ENCODE measurements at places on chromosomes 4 and X.
A peak's percentile ranks its signal among the peaks of the same experiment; 100 is the strongest.

- DNase-seq, result no peak
These were observed 27.7 kb upstream of the ACSL1 start for GRCh38 chr4:184853436-184853835.

DNA sequence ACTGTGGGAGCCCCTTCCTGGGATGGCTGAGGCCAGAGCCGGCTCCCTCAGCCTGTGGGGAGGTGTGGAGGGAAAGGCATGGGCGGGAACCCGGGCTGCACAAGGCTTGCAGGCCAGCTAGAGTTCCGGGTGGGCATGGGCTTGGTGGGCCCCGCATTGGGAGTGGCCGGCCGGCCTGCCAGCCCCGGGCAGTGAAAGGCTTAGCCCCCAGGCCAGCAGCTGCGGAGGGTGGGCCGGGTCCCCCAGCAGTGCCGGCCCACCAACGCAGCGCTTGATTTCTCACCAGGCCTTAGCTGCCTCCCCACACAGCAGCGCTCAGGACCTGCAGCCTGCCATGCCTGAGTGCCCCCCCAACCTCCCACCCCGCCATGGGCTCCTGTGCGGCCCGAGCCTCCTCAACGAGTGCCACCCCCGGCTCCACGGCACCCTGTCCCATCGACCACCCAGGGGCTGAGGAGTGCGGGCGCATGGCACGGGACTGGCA lies 78.0 kb downstream of the COX7B2 start:
- no peak for DNase-seq

- no peak for DNase-seq
These were observed 126.1 kb downstream of the MAD2L1 start for GRCh38 chr4:119940557-119940956.

DNA sequence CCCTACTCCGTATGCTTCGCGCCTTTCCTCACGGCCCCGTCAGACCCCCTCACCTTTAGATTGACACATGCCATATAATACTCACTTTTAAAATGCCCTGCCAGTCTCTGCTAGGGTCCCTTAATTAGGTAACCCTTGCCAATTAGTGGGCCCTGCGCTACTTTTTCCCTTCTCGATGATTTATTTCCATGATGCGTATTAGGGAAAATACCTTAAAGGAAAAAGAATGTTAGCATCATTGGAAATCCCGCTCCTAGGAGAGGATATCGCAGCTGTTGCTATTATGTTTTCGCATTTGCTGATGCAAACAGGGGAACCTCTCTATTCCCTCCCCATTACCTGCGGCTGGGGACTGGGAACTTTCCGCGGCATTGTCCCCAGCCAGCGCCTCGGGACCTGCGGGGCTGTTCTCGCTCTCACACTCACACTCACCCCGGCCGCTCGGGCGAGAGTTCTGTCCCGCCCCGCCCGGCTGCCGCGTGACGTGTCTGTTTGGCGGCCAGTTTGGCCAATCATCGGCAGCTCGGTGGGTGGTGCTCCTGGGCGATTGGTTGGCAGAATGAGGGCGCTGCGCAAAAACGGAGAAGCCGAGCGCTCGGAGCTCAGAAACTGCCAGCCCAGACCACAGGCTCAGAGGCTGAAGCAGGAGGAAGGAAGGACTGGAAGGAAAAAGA lies at the start of gene PCDH10:
Gene PCDH10, plus strand, starts transcription at position 605 of the 674 bp plus-strand sequence. CDS start 847 bp downstream, outside the sequence.
- peak; percentile 95 for DNase-seq

DNA sequence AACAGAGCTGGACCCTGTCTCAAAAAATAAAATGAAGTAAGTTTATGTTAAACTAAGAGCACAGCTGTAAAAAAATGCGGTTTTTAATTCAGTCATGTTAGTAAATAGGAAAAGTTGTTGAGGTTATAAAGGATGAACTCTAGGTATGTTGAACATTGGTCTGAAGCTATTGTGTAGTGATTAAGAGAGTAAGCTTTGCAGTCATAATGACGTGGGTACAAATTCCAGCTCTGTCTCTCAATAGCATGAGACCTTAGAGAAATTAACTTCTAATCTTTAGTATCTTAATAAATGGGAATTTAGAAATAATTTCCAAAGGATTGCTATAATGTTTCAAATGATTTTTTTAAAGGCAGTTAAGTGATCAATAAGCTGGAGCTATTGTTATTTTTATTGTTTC lies 2.9 kb upstream of the YTHDC1 start:
- DNase-seq, result no peak

DNA sequence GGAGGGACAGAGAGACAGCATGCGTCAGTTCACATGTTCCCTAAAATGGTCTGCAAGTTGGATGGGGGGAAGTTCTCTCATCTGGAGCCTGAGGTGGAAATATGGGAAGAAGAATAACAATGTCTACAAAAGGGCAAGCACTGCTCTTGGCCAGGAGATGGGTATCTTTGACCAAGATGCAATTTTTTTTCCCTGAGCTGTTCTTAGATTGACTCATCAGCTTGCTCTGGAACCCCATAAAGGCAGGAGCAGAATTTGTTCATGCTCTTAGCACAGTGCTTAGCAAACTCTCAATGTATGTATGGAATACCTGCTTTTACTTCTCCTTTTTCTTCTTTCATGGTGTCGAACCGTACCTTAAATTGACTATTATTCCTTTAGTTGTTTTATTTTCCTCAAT lies 90.5 kb upstream of the ZNF827 start:
- peak; percentile 26 for DNase-seq

- DNase-seq, result no peak
These were observed 272.5 kb downstream of the PTTG2 start for GRCh38 chr4:38232741-38233140.

GRCh38 chr4:66736606-66737005 lies 808.7 kb downstream of the CENPC start:
- DNase-seq, result no peak

DNA sequence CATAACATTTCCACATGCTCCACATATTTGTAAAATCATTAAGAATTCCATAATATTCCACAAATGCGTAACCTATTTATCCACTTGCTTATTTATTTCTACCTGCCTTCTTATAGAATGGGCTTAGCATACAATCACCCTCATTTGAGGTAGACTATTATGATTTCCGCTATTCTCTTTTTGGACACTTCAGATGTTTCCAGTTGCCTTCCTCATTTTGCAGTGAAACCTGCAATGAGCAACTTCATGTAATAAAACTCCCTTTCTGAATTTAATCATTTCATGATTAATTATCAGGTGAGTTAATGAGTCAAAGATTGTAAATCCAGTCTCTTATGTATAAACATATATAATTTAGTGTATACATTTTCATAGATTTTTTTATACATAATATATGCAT lies 58.0 kb downstream of the PPP3CA start:
- no peak for DNase-seq

GRCh38 chrX:46912098-46912602 lies at the start of gene JADE3:
TSS of gene JADE3 (plus strand) at chrX:46912421. CDS start at chrX:46984895, 72,474 bp downstream.
- peak; percentile 67 for DNase-seq

DNA sequence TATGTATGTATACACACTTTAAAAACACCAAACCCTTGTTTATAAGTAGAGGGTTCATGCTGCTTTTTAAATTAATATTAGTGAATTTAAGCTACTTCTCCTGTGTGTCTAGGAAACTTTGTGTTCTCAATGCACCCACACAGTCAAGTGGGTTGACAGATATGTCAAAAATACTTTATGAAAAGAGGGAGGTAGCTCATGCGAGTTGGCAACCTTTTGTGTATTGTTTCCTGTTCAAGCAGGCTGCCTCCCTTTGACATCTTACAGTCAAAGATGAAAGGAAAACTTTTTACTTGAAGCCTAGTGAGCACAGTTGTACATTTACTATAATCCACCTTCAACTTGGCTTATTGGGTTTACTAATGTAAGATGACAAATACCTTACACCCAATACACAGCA lies 218.4 kb downstream of the KLHL13 start:
- DNase-seq, result no peak

GRCh38 chr4:142850478-142850877 lies 4.4 kb upstream of the INPP4B start:
- no peak for DNase-seq

- DNase-seq, result no peak
These were observed 1068.4 kb downstream of the PCDH18 start for GRCh38 chr4:136463941-136464340.

GRCh38 chrX:78075787-78076389 lies 28.2 kb upstream of the PGK1 start:
- no peak for DNase-seq

DNA sequence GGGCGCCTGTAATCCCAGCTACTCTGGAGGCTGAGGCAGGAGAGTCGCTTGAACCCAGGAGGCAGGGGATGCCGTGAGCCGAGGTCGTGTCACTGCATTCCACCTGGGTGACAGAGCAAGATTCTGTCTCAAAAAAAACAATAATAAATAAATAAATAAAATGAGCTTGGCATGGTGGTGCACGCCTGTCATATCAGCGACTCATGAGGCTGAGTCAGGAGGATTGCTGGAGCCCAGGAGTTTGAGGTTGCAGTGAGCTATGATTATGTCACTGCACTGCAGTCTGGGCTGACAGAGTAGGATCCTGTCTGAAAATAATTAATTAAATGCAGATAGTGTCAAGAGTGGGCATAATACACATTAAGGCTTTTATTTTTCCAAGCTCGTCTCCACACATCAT lies 77.5 kb downstream of the DHRSX start:
- peak; percentile 49 for DNase-seq

DNA sequence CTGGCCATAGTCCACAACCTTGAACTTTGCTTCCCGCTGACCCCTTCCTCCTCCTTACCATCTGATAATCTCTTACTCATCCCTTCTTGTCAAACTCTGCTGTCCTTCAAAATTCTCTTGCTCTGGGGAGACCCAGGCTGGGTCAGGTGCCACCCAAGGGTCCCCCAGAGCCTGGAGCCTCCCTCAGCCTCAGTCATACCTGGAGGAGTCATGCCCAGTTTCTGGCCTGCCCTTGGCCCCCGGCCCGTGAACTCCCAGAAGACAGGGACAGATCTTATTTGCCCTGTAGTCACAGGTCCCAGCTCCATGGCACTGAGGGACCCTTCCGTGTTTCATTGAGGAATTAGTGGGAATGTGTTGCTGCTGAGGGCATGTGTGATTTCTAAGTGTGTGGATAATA lies 4.7 kb upstream of the GPR78 start:
- DNase-seq, result no peak

DNA sequence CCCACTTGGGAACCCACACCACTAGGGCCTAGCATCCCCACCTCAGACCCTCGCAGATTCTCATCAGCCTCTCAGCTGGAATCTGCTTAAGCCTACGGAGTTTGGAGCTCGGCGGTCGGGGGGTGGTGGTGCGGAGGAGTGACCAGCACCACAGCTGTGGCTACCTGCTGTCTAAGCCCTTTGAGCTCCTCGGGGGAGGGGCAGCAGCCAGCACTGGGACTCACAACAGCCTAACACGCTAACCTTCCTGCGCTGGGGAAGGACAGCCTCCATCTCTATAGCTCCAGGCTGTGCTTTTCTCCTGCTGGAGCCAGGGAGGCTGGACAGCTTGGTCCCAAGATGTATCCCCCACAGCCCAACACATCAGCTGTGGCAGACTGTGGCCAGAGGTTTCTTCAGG lies 281.5 kb downstream of the USP46 start:
- DNase-seq, result no peak

DNA sequence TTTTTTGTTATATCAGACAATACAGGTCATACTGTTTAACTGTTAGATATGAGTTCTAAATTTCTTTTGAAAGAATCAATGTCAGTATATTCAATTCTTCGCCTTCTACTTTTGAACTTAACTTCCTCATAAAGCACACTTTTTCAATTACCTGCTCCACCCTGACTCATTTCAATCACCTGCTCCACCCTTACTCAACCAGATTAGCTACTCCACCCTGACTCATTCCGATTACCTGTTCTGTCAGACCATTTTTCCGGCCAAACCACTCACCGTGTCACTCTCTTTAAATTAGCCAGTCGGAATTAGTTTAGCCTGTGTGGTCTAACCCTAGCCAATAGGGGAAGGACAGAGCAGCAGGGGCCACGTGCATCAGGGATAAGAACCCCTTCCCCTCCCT lies 751.8 kb upstream of the POU3F4 start:
- no peak for DNase-seq

- DNase-seq, result no peak
These were observed 6.0 kb upstream of the TEC start for GRCh38 chr4:48275686-48276085.

GRCh38 chr4:77196866-77197265 lies 39.9 kb downstream of the CCNG2 start:
- DNase-seq, result no peak

- no peak for DNase-seq
These were observed 270.3 kb downstream of the DTHD1 start for GRCh38 chr4:36551697-36552214.

DNA sequence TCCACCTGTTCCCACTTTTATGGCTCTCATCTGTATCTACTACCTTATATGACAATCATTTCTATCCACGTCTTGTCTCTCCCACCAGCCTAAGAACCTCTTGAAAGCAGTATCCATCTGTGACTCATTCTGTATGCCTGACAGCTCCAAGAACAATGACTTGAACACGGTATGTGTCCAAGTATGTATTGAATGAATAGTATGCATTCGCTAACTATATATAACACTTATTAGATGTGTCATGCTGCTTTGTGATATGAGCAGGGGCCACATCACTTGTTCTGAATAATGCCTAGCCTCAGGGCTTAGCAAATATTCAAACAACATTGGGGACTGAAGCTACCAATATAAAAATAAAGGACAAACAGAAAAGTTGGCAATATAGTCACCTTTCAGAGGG lies 4.9 kb downstream of the OPHN1 start:
- DNase-seq, result peak; percentile 74

DNA sequence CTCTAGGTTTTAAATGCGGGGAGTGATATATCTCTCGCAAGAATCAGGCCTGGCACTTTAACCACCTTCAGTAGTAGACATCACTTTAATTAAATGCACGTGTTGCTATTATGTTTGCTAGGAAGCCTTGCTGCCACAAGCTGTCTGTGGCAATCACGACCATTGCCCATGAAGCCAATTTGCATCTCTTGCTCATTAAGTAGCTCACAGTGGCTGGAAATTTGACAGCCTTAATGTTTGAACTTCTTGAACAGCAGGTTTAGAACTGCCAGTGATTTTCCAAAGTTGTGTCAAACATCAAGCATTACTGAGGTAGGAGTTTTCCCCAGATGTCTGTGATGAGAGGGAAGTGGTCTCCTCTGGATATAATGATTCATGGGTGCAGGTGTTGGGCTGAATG lies 642.3 kb upstream of the CPEB2 start:
- DNase-seq, result no peak

DNA sequence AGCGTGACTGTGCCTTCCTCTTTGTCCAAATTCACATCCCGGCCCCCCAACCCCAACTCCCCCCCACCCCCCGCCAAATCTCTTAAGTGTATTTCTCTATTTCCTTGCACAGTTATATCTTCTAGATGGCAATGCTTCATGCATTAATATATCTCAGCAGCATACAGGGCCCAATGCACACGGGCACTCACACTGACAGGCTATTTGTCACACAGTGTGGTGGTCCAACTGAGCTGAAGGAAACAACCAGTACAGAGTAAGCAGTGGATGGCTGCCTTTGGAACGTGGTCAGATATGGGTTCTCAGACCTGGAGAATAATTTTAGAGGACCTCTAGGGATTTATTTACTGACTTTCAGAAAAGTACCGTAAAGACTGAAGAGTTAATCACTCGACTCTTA lies 681 bp downstream of the EXOC1 start:
- DNase-seq, result no peak

- no peak for DNase-seq
These were observed 65.0 kb downstream of the INPP4B start for GRCh38 chr4:142781114-142781513.

- DNase-seq, result no peak
These were observed 28.2 kb downstream of the WDR1 start for GRCh38 chr4:10088135-10089010.

All from iris pigment epithelial cell (primary cell).